Tongue (tissue), 3 donors: ENCODE measurements at places on chromosomes 2 and 18.

- peak; percentile 21 for DNase-seq
Observed at GRCh38 chr2:33304032-33304864, 172.2 kb upstream of the RASGRP3 start.

DNA sequence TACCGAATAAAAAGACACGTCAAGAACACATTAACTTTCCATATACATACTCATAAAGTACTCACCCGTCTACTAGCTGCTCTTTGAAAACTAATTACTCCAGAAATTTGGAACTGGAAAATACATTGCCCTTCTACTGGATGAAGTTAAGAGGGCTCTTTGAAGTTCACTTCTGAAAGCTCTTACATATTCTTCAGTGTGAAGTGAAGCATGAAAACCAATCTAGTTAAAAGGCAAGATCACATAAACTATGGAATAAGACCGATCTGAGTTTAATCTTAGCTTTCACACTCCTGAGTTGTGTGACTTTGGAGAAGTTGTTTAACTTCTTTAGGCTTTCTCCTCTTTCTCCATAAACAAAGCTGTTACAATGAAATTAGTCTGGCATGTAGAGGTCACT, 38.5 kb downstream of the REV1 start:
- DNase-seq: no peak

DNA sequence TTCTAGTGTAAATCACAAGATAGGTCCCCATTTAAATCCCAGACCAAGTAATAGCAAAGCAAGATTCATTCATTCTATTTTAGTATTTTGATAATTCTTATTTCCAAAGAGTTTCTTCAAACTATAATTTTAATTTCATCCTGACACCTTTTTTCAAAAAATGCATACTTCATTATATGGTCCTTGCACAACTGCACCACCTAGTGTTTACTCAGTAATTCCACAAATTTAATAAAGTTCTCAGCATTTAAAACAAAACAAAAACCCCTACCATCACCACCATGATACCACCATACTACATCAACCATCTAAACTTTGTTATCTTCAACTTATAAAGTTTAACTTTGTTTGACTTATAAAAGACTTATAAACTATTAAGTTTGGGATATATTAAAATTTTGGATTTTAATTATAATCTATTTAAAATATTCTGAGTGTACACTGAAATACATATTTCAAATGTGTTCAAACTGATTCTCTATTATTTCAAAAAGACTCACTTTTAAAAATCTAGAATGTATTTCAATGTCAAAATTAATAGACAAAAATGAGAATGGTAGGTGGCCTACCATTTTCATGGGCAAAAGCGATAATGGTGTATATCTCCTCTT, 44.2 kb downstream of the WDPCP start:
- peak; percentile 6 for DNase-seq

DNA sequence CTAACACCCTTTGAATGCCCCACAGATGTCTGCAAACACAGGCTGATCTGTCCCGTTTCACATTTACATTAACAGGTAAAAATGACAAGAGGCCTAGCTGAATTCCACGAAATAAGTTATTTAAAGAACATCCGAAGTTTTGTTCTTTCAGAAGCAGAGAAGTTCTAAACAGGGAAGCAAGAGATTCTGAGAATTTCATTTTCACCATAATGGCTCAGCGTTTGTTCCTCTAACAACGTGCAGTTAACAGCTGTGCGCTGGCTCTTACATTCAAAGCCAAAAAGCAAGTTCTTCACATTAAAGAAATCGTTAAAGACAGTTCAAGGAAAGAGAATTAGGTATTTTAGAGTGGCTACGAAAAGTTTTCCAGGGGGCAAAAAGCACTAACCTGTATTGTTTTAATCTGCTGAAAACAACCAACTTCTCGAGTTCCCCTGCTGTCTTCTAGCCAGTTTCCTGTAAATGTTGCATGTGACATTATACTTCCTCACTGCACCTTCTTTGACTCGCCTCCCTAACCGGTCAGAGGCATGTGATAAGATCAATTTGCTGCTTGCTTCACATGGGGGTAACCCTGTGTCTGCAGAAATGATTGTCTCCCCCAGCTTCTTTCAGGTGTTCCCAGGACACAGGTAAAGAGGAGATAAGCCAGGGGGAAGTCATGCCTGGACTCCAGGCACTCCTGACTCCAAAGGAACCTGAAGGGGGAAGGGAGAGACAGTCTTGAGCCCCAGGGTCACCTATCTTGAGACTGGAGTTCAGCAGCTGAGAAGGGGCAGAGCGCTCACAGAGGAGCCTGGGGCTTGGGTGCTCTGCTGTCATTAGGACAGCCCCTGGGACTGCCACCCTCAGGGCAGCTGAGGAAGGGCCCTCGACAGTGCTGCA, 36.8 kb upstream of the WIPF1 start:
- peak; percentile 51 for DNase-seq

GRCh38 chr2:75428646-75429443, 131.9 kb downstream of the EVA1A start:
- peak; percentile 88 for DNase-seq

DNA sequence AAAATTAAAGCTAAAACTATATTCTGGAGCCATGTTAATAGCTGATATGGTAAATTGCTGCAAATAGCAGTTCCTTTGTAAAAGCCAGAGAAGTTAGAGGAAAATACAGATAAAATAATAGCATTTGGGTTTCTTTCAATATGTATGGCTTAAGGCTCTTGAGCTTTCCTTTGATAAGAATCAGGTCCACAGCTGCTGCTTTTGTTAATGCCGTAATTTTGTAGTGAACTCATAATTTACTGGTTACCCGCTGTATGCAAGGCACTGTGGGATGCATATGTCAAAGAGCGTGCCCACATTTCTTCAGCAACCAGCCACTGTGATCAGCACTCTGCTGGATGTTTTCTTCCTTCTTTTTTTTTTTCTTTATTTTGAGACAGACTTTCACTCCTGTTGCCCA, 79.1 kb downstream of the MOGAT1 start:
- DNase-seq: no peak

- DNase-seq: no peak
Observed at GRCh38 chr2:209321581-209321980, 102.3 kb upstream of the MAP2 start.

DNA sequence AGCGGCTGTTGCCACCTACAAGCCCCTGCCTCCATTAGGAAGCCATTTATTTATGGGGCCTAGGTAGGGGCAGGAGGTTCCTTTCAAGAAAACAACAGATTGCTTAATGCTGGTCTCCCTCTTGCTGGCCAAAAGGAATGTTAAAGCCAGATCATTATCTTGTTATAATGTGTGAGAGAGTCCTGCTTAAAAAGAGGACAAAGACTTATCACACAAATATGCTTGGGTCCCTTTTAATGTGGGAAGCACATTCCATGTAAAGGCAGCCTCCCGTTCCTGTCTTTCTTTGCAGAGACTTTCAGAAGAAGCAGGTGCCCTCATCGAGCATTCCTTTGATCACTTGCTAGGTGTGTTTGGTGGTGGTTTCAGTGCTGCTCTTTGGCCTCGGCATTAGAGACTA, 76.4 kb downstream of the AGAP1 start:
- no peak for DNase-seq

DNA sequence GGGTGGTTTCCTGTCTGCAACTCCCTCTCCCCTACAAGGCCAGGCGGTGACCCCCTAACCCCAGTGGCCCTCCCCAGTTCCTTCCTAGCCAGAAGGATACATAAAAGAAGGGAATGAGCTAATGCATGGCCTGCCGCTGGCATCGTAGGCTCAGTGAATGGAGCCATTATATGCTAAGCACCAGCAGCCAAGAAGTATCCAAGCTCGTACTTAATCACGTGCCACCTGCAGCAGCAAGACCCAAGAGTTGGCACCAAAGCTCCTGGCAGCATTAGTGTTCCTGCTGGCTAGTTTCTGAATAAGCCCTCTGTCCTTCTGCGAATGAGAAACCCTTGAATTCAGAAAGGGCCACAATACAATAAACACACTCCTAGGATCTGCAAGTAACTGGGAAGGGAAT, 4.3 kb downstream of the DBI start:
- peak; percentile 28 for DNase-seq

DNA sequence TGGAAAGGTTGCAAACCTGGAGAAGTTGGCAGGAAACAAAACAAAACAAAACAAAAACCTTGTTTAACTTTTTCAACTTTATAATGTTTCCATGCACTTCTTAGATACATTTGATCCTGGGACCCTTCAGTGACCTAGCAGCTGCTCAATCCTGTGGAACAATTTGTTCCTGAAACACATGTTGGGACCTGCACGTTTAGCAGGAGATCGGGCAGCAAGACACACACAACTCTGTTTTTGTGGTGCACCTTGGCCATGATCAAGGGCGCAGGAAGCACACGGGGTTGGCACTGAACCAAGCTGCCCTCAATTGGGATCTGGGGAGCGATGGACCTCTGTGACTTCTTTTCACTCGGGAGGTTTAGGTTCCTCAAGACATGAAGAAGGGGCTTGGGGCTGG, 268.7 kb downstream of the LOXHD1 start:
- peak; percentile 90 for DNase-seq

- peak; percentile 64 for DNase-seq
Observed at GRCh38 chr2:231708773-231709635, 679 bp downstream of the PTMA start.

GRCh38 chr2:112606547-112606946, 22.1 kb downstream of the CHCHD5 start:
- no peak for DNase-seq

GRCh38 chr2:62046141-62046540, 140.7 kb downstream of the COMMD1 start:
- no peak for DNase-seq

GRCh38 chr18:57052759-57053158, 94.1 kb upstream of the BOD1L2 start:
- no peak for DNase-seq

- no peak for DNase-seq
Observed at GRCh38 chr18:3810296-3810695, 360.3 kb downstream of the TGIF1 start.

- DNase-seq: no peak
Observed at GRCh38 chr2:109080757-109081156, 48.2 kb upstream of the SH3RF3 start.

GRCh38 chr2:79788952-79789651, 276.3 kb downstream of the CTNNA2 start:
- DNase-seq: no peak

GRCh38 chr2:181104512-181105115, 124.2 kb downstream of the UBE2E3 start:
- peak; percentile 80 for DNase-seq
